ENCODE measurements at places on chromosomes 3 and 15. TPM values are rescaled to one million over a fixed set of nuclear protein-coding genes. Genes with fewer than 3 reads are reported as not detected.

The KCNMB2 gene
- total RNA-seq = under 0.01 TPM

The ARMC8 gene
- total RNA-seq = 51.5 TPM

The RBPMS2 gene
- not detected for total RNA-seq

The KIF15 gene
- 1.3 TPM for total RNA-seq

The CDC25A gene
- total RNA-seq = 2.6 TPM

The FSD2 gene
- not detected for total RNA-seq
